ENCODE measurements at places on chromosomes 3 and 15.

DNA sequence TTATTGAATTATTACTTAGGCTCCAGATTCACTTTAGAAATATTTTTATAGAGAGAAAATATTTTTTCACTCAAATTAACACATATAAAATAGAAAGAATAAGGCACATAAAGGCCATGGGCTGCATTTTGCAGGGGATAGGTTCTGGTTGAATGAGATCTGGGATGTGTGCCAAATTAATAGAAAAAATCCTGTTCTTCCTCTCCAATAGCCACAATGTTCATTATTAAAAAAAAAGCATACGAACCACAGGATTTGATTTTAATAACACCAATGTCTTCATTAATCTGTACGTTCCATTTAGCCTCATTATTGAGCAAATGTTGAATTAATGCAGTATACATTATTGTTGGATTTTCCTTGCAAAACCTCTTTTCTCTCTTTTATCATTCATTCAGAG is 622.8 kb upstream of the AGTR1 start:
- no peak for DNase-seq

- no peak for DNase-seq
Observed at GRCh38 chr3:2525968-2526367, 427.3 kb downstream of the CNTN4 start.

DNA sequence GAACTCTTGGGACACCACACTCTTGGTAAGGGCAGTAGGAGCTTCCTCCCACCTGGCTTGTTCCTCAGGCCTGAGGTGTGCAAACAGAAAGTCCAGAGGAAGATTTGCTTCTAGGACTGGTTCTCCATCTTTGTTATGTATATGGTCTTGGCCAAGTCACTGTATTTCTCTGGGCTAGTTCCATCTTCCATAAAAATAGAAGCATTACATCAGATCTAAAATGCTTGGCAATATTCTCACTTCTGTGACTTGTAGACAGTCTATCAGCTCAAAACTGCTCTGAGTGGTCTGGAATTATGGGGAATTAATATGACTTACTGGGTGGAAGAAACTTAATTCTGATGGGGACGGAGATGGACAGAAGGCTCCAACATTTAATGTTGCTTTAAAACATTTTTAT is 55.2 kb downstream of the TMEM108 start:
- no peak for DNase-seq

DNA sequence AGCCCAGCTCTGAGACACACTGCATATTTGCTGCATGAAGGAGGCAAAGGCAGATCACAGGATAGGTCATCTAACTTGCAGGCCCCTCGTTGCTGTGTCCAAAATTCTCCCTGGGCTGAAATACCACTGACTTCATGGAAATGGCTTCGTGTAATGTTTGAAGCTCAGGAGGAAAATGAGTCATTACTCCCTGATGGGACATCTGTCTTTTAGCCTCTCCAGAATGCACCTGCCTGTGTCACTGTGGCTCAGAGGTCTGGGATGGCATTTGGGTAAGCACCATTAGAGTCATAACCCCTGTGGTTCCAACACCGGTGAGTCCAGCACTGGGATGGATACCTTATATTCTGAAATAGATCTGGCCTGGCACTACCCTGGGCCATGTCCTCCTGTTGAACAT is 51.5 kb downstream of the IL12A start:
- DNase-seq: no peak

DNA sequence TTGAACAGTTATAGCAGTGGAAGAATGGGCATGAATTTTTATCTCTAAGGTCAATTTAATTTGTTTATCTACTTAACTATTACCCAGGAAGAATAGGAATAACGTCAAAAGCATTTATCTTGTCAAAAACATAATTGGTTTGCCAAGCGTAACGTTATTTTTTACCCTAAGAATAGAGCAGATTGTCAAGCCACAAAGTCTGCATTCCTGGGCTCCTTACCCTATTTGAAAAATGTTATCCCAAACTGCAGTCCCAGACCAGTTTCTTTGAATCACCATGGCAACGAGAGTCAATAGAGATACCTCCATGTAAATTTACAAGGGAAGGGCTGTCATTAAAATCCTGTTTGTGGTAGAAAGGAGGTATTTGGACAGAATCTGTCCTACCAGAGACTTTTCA is 61.1 kb downstream of the CPNE4 start:
- DNase-seq: no peak

DNA sequence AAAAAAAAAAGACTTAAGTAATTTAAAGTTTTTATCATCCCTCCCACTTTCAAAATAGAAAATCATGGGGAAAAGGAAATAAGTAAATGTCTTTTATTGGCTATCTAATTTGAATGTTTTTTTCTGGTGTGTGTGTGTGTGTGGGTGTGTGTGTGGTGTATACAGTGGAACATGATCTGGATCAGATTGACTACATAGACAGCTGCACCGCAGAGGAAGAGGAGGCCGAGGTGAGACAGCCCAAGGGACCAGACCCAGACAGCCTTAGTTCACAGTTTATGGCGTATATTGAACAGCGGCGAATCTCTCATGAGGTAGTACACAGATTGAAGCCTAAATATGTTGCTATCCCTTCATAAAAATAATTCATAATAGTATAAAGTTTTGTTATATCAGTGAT is 44.5 kb downstream of the LRCH3 start:
- no peak for DNase-seq

DNA sequence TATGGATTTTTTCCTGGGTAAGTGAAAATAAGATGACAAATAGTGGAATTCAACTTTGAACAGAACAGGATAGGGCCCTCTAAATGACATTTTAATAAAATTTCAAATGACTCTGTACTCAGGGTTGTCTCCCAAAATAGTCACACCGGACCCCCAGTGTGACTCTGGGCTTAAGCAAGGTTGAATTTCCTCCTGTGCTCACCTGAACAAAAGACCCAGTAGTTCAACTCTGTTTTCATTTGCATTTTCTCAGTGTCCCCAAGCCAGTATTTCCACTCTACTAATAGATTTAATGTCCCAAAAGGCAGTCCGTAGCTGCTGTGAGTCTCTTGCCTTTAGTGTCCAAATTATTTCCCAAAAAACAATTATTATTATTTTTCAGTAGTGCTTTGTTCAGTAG is 296.6 kb downstream of the PLOD2 start:
- DNase-seq: no peak

- DNase-seq: no peak
Observed at GRCh38 chr3:111769992-111770352, 89.1 kb upstream of the PHLDB2 start.

- no peak for DNase-seq
Observed at GRCh38 chr3:14227856-14228255, 49.2 kb downstream of the LSM3 start.

- no peak for DNase-seq
Observed at GRCh38 chr3:46586738-46587246, 20.7 kb upstream of the LRRC2 start.

DNA sequence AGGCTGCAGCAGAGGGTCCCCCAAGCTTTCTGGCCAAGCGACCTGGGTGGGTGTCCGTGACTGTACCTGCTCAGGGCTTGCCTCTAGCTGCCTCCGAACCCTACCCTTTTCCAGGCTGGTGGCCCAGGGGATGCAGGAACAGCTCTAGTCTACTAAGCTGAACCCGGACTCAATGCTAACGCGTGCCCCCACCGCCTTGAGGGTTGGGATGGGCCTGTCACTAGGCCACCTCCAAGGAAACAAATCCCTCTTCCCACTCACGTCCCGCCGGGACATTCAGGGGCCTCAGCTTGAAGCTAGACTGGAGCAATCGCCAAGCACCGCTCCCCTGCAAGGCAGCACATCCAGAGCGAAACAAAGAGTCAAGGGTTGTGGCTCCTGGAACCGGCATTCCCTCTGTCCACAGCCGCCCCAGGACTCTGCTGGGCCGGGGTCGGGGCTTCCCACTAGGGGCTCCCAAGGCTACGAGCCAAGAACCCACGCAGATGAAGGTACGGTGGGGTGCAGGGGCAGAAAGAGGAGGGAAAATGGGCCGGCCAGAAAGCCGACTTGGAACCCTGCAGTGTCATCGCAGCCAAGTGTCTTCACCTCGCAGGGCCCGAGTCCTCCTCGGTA is 2.9 kb downstream of the FBXL22 start:
- peak; percentile 50 for DNase-seq

GRCh38 chr3:178712247-178712646 is 176.0 kb downstream of the KCNMB2 start:
- DNase-seq: no peak

DNA sequence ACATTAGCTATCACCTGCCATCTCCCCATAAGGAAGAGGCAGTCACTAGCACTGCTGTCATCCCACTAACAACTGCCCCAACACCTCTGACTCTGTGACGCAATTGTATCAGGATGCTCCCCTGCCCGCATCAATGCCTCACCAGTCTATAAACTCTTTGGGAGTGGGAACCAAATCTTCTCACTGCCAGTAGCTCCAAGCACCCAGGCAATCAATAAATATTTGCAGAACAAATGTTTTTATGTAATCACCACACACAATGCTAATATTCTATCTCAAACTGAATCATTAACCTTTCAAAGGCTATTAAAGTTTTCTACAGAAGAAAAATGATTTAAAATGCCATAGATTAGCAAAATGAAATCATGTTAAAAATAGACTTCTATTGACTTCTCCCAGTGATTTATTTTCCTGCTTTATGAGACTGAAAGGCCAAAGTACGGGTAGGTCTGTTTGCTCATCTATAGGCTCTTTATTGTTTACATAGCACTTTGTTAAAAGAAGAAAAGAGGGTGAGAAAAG is 131.3 kb downstream of the PLD1 start:
- no peak for DNase-seq

DNA sequence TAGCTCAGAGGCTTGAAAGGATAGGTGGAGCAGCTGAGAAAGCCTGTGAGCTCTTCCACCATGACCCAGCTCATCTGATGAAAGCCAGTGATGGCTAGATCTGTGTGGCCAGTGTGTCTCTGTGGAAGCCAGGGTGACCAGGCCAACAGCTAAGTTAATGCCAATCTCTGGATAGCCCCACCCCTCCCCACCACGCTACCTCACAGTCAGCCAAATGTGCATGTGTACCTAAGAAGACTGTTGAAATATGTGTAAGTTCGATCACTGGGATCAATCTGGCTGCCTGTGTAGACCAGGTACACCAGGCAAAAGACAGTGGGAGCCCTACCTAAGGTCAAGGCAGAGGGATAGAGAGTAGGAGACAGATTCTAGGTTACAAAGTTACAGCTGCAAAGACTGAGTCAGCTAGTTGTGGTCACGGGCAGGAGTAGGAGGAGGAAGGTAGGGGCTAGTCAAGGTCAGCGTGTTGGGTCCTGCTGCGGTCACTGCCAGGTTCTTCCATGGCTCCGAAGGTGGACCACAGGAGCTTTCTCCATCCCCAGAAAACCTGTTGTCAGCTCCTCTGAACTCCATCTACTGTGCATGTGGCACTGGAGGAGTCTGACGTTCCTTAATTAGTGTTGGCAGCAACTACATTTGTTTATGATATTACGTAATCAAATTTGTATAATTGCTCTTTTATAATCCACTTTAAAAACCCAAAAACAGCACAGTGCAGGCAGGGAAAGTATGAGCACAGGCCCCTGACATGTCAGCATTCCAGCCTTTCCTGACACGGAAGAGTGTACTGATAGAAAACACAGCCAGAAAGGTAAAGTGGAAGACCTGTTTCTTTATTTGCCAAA is 318.0 kb downstream of the CLSTN2 start:
- no peak for DNase-seq

- DNase-seq: no peak
Observed at GRCh38 chr3:169240786-169241486, 422.6 kb downstream of the MECOM start.

- DNase-seq: no peak
Observed at GRCh38 chr3:37163262-37164015, 10.9 kb downstream of the LRRFIP2 start.

DNA sequence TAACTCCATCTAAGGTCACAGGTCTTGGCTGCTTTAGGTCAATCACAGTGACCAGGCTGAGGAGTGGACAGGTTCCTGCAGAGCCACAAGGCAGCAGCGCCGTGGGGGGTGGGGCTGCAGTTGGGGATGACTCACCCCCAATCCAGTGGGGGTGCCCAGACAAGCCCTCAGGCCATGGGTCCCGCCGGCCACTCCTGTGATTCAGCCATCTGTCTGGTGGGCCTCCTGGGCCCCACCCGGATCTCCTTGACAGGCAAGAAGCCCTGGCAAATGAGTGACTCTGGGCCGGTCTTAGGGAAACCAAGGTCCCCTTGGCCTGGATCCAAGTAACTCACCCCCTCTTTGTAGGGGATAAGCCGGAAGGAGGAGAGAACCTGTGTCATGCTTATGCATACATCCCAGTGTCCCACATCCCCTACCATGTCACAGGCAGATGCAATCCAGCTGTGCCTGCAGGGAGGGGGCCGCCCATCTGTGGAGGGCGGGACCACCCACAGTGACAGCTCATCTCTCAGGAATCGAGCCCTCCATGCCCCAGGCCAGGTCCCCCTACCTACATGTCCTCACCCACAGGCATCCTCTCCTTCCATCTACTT is 495 bp upstream of the COL7A1 start:
- peak; percentile 48 for DNase-seq

- DNase-seq: no peak
Observed at GRCh38 chr15:40008061-40008765, 30.8 kb downstream of the SRP14 start.

DNA sequence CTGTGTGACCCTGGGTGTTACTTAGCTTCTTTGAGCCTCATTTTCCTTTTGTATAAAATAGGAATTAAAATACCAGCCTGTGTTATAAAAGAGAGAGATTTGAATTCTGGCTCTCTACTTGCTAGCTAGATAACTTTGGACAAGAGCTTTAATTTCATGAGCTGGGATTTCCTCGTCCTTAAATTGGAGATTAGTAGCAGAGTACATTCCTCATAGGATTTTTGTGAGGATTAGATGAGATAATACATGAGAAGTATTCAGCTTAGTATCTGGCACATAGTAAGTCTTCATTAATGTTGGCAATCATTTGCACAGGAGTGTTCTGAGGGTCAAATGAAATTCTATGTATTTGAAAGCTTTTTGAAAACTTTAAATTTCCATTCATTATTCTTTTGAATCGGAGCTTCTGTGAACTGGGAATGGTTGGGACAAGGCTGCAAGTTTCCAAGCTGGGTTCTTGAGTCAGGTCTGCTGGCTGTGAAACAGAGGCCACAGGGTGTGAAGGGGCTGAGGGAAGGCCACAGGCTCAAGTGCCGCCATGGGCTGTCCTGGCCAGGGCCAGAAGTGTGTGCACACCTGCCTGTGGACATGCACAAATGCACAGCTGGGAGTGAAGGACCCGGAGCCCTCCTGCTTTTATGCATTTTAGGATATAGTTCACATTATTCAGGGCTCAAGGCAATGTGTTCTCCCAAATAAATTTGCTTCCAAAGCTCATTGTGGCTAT is 17.2 kb downstream of the ALPK3 start:
- no peak for DNase-seq

GRCh38 chr3:53122933-53123305 is 7.3 kb downstream of the RFT1 start:
- no peak for DNase-seq

GRCh38 chr3:69719587-69720122 is 19.6 kb upstream of the MITF start:
- no peak for DNase-seq
